ENCODE measurements at places on chromosomes 2 and 18. TPM values are rescaled to one million over a fixed set of nuclear protein-coding genes. Genes with fewer than 3 reads are reported as not detected.

GRCh38 chr2:134717286-134718022, 1.3 kb downstream of the TMEM163 start:
- no peak overlapping the region for H3K27ac ChIP-seq
- peaks cover 84% of the 10 kb centered on the region for H3K27me3 ChIP-seq
- H3K36me3 ChIP-seq, result peaks cover 1% of the 10 kb centered on the region
- H3K4me1 ChIP-seq, result peaks cover 46% of the 10 kb centered on the region
- no peak for DNase-seq
- H3K4me3 ChIP-seq, result peak overlapping the region; percentile 55

Gene ITGAV
- total RNA-seq, result 13.6 TPM

- no peak overlapping the region for H3K27ac ChIP-seq
- H3K36me3 ChIP-seq, result peaks cover 42% of the 10 kb centered on the region
- DNase-seq, result no peak
- no peak overlapping the region for H3K4me3 ChIP-seq
- H3K27me3 ChIP-seq, result no peaks in the 10 kb centered on the region
- peaks cover 25% of the 10 kb centered on the region for H3K4me1 ChIP-seq
Measured at GRCh38 chr2:143528021-143528420, 398.8 kb downstream of the ARHGAP15 start.

Gene ERFE
- not detected for total RNA-seq

GRCh38 chr18:38654946-38655345, 1089.3 kb upstream of the CELF4 start:
- H3K27ac ChIP-seq, result no peak overlapping the region
- DNase-seq, result no peak
- no peaks in the 10 kb centered on the region for H3K27me3 ChIP-seq
- H3K36me3 ChIP-seq, result no peaks in the 10 kb centered on the region

Gene SLC9A4
- 0.05 TPM for total RNA-seq

GRCh38 chr18:31232775-31233424, 70.2 kb upstream of the DSC1 start:
- H3K36me3 ChIP-seq, result no peaks in the 10 kb centered on the region
- H3K4me1 ChIP-seq, result no peaks in the 10 kb centered on the region
- no peak overlapping the region for H3K27ac ChIP-seq
- no peak for DNase-seq
- no peaks in the 10 kb centered on the region for H3K27me3 ChIP-seq

DNA sequence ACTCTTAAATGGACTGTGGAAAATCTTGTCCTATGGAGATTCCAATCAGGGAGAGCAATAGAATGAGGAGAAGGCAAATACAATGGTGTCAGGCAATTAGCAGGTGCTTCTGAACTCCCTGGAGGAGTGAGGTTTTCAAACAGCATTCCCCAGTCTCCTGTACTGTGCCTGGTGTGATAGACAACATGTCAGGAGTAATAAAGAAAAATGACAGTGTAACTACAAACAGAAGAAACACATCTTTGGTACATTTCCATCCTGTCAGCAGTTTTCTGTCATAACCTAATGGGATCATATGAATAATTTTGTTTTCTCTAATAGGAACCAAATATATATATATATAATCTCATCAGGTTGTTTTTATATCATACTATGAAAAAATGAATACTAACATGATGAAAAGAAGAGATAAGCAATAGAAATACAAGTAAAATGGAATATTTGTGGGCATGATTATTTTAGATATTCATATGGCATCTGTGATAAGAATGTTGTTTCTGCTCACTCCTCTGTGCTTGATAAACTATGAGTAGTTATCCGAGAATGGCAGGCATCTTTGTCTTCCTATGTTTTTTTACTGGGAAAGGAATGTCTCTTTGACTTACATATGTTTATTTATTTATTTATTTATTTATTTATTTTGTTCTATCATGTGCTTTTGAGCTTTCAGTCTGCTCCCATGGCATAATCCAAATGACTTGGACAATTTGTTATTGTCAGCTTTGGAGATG, 441.7 kb downstream of the TXNL1 start:
- H3K27me3 ChIP-seq, result no peaks in the 10 kb centered on the region
- no peak for DNase-seq
- H3K36me3 ChIP-seq, result no peaks in the 10 kb centered on the region
- H3K4me1 ChIP-seq, result no peaks in the 10 kb centered on the region

DNA sequence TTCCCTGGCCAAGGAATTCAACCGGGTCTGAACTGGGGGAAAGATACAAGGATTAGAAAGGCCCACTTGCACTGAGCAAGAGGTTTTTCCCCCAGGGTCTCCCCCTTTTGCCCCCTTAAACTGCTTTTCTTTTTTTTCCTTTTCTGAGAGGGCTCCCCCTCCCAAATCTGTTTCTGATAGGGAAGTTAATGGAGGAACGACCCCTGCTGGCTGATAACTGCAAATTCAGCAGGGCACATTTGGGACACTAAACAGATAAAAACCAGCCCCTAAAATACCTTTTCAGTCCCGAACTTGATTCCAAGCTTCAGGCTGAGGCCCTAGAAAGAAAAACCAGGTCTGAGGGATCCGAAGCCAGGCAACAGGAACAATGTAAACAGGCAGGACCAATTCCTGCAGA, 1012.4 kb upstream of the CRIM1 start:
- H3K4me1 ChIP-seq, result no peaks in the 10 kb centered on the region
- no peaks in the 10 kb centered on the region for H3K27me3 ChIP-seq
- H3K4me3 ChIP-seq, result no peak overlapping the region
- H3K27ac ChIP-seq, result no peak overlapping the region
- DNase-seq, result no peak
- no peaks in the 10 kb centered on the region for H3K36me3 ChIP-seq

DNA sequence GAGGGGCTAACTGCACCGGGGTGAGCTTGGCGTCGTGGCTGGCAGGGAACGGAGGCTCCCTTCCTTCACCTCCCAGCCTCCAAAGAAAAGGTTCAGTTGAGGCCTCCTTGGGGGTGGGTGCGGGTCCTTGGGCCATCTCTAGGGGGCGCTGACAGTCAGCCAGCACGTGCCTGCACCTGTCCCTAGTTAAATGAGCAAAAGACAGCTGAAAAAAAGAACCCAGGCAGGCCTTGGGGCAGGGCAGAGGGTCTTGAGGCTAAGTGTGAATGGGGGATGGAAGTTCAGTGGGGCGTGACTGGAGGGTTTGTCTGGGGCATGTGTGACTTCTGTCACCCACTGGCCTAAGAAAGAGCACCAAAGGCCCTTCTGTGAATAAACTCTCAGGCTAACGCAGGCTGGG, 56.4 kb downstream of the ZFP36L2 start:
- peak overlapping the region; percentile 86 for H3K27ac ChIP-seq
- DNase-seq, result peak; percentile 83
- H3K27me3 ChIP-seq, result no peaks in the 10 kb centered on the region
- H3K36me3 ChIP-seq, result no peaks in the 10 kb centered on the region
- no peak overlapping the region for H3K4me3 ChIP-seq

Measured in activated CD8-positive, alpha-beta memory T cell treated with anti-CD3 and anti-CD28 coated beads, Interleukin-2, amount 10 ng/mL, durations not matched to agents 7 days and 5 days (primary cell).